Activated naive CD4-positive, alpha-beta T cell treated with Interleukin-2 at 50 U/mL for 16 hours (primary cell): ENCODE measurements at places on chromosomes 3 and 15.

DNA sequence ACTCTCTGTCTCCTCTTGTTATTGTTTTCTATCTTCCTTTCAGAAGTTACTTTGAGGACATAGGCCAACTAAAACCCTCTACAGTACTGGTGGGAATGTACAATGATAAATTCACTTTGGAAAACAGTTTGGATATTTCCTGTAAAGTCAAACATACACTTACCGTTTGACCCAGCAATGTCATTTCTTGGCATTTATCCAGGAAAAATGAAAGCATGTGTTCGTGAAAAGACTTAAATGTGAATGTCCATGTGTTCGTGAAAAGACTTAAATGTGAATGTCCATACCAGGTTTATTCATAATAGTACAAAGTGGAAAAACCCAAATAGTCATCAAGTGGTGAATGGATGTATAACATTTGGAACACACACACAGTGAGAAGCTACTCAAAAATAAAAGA, 361.5 kb upstream of the DPH6 start:
- DNase-seq: no peak

- DNase-seq: no peak
These were observed 397.1 kb upstream of the CFAP20DC start for GRCh38 chr3:59446775-59447465.

DNA sequence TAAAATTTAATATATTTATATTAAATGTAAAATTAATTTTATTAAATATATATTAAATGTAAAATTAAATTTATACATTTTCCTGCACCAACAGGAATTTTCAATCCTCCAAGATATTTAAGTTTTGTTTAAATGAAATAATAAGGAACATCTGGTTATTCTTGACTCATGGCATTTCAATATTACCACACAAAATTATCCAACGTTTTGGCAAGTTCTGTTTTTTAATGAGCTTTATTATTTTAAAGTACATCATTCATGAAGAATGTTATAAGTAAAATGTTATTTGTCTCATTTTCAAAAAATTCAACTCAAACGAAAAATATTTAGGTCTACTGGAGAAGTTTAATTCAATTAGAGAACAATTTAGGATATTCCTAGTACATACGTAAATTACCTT, 811.4 kb downstream of the NAALADL2 start:
- DNase-seq: no peak

GRCh38 chr15:39554746-39555387, 26.0 kb upstream of the THBS1 start:
- DNase-seq: no peak

- no peak for DNase-seq
These were observed 13.2 kb upstream of the LMCD1 start for GRCh38 chr3:8488411-8488810.

GRCh38 chr3:127539366-127540060, 51.0 kb downstream of the TPRA1 start:
- no peak for DNase-seq

- no peak for DNase-seq
These were observed 52.1 kb downstream of the LRTM1 start for GRCh38 chr3:54875596-54876268.

DNA sequence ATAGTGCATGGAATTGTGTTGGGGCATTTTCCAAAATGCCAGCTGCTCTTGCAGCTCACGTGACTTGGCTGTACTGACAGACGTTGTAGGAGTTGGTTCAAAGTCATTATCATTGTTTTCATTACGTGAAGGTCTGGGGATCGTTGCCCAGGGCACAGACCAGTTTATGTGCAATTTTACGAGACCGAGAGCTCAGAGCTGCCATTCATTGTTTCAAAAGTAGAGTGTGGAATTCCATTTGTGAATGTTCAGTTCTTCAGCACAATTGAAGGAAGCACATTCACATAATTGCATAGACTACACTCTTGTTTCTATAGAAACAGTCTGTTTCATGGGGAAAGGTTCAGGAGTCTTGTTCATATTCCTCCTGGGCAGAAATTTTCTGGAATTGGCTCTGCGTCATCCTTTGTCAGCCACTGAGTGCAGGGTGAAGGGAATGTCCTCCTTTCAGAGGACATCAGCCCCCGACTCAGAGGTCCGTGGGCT, 54.5 kb downstream of the GABRG3 start:
- DNase-seq: no peak

DNA sequence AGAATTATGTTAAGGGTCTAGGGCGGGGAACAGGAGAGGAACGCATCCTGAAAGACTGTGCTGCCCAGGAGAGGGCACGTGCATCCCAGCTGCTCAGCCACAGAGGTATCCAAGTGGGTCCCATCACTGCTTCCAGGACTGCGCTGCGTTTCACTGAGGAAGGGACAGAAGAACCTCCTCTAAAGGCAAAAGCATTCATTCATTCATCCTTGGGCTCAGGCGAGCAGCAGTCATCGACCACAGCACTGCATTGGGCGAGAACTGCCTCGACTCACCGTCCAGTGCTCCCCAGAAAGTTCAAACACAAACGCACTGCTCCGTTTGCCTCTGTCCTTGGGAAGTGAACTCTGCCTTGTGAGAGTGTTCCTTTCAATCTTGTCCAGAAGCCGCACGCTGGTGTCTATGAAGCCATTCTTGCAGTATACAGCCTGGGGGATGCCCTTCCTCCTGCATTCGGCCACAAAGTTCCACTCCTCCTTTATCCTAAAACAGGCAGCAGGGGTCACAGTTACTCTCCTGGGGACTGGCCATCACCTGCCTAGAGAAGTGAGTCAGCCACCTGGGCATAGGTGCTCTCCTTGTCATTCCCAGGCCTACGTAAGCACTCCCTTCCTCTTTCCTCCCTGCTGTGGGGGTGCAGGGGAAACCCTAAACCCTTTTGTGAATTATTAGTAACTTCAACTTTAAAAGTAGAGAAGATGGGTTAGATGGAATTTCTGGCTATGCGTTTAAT, 21.2 kb downstream of the LRRC2 start:
- no peak for DNase-seq

DNA sequence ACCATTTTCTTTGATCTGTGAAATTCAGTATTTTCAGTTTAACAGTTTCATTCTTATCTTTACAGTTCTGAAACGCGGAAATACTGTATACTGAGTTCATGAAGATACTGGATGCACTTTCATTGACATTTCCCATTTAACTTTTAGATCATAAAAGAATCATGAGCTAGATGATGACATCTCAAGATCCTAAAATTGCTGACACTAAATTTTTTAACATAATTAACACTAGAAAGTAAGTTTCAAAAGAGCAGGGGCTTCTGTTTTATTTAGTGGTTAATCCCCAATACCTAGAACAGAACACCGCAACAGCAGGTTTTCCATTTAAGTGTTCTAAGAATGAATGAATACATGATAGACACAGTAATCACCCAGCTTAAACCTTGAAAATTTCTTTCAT, 54.2 kb downstream of the SHQ1 start:
- DNase-seq: no peak

- DNase-seq: no peak
These were observed 12.3 kb downstream of the NUDT16 start for GRCh38 chr3:131393868-131394267.

- DNase-seq: no peak
These were observed 362.3 kb upstream of the RGMA start for GRCh38 chr15:93451265-93451664.

DNA sequence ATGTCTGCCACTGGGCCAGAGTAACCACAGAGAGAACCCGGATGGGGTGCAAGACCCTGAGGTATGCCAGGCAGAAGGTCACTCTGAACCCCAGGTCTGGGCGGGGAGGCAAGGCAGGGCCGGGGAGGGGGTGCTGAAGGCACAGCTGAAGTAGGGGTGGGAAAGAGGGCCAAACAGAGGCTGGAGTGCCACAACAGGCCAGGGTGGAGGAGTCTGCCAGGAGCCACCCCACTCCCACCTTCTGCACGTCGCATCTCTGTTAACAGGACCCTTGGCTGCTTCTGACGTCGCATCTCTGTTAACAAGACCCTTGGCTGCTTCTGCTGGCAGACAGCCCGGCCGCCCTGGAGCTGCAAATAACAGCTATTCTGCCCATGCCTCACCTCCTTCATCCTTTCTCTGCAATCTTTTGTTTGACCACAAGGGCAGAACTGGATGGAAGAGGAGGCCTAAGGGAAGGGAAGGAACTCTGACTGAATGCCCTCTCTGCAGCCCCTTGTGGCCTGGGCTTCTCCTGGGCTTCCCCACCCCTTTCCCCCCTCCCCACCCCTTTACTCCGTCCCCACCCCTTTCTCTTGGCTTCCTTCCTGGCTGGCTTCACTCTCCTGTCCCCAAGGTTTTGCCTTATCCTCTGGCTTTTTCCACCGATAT, 20.6 kb upstream of the FBLN2 start:
- no peak for DNase-seq

- DNase-seq: no peak
These were observed 113.7 kb upstream of the SMAD3 start for GRCh38 chr15:66951531-66952320.

DNA sequence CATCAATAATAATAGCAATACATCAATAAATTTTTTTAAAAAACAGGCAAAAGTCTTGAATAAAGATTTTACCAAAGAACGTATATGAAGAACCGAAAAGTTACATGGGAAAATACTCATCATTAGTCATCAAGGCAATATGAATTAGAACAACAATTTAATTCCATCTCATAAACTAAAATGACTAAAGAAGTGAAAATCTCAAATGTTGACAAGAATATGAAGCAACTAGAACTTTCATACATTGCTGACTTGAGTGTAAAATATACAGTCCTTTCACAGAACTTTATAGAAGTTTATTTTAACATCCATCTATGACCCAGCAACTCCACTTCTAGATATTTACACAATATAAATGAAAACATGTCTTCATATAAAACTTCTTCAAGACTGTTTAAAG, 35.3 kb upstream of the ABHD10 start:
- no peak for DNase-seq

DNA sequence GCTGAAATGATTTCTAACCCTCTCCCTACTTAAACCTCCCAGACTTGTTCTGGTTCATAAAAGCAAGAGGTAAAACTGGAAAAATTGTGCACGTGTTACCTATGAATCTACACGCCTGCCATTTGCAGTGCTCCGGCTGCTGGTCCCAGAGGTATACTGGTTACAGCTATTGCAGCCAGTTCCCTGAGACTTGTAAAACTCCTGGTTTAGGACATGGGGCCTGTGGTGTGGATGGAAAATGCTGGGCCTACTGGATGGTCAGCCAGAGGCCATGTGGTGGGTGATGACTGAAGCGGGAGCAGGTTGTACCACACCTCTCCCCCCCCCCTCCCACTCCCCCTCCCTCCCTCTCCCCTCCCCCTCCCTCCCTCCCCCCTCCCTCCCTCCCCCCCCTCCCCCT, 45.0 kb downstream of the SENP2 start:
- DNase-seq: no peak

- DNase-seq: no peak
These were observed 19.6 kb downstream of the SUMF1 start for GRCh38 chr3:4447295-4447999.
